ENCODE measurements at places on chromosomes 2 and 18.

- no peak for DNase-seq
Measured at GRCh38 chr2:16284941-16285625, 344.7 kb downstream of the MYCN start.

- no peak for DNase-seq
Measured at GRCh38 chr2:3814706-3815245, 111.4 kb downstream of the DCDC2C start.

DNA sequence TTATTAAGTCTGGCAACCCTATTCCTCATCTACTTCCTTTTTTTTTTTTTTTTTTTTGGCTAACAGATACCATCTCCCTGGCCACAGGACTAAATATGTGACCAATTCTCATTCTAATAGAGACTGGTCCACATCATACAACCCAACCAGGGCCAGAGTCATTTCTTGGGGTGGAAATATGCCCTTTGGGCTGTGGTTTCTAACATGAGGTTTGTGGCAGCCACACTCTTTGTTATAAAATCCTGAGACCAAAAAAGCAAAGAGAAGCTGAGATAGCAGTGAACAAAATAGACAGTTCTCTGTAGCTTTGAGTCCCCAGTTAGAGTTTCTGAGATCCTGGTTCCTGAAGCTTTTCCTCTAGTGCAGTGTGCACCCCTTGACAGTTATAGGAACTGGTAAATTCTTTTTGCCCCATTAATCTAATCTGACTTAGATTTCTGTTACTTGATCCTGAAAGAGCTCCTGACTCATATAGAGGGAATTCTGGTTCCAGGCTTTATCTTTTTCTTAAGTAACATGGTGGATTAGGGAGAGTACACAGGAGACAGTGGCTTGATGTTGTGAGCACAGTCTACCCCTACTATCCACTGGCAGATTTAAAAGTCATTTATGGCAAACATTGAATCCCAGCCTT lies 86.8 kb downstream of the MAIP1 start:
- DNase-seq: no peak

DNA sequence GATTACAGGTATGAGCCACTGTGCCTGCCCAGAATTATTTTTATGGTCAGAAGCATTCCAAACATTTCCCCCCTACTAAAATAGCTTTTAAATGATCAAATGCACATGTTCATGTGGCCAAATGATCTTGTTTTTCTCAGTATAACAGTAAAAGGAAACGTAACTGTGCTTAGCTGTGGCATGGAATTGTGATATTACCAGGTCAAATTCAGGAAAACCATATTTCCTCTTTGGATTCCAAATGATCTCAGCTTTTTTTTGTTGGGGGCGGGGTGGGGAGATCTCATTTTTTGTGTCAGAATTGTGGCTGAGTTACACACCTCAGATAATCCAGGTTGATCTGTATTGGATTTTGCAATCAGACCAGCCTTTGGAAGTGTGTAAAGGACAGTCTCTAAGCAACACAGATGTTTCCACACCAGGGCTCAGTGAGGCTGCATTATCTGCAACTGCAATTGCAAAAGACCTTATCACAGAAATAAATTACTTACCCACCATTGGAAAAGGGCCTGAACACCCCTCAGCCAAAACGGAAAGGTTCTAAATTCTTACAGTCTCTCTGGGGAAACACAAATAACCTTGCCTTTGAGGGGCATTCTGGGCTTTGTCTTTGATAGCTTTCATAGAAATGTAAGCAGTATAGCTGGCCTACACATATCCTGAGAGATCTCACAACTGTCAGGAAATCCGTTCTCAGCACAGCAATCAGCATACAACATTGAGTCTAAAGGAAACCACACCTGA lies 8.4 kb downstream of the CASP10 start:
- DNase-seq: no peak

GRCh38 chr2:239951825-239952224 lies 73.3 kb downstream of the NDUFA10 start:
- no peak for DNase-seq

- peak; percentile 78 for DNase-seq
Measured at GRCh38 chr18:45837283-45838070, 12.0 kb downstream of the SIGLEC15 start.

GRCh38 chr2:237096201-237096600 lies 10.5 kb downstream of the COPS8 start:
- no peak for DNase-seq

- DNase-seq: peak; percentile 20
Measured at GRCh38 chr2:181178823-181179412, 198.5 kb downstream of the UBE2E3 start.

DNA sequence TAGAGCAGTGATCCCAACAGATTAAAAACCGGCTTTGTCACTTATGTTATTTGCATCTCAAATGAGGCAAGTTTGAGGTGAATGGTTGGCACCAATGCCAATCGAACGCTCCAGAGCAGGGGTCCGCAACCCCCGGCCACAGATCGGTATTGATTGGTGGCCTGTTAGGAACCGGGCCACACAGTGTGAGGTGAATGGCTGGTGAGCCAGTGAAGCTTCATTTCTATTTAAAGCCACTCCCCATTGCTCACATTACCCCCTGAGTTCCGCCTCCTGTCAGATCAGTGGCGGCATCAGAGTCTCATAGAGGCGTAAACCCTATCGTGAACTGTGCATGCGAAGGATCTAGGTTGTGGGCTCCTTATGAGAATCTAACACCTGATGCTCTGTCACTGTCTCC lies 132.0 kb downstream of the TMEM182 start:
- DNase-seq: no peak

DNA sequence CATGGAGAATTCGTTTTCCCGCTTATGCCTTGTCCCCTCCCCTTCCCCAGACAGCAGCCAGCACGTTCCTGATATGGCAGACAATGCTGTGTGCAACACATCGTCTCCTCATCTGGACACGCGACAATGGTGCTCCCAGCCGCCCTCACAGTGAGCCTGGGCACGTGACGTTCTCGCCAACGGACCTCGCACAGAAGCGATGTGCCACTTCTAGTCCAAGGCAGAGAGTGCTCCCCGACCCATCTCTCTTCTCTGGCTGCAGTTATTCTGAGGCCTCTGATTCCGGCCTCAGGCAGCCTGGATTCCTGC lies 505.4 kb downstream of the EIPR1 start:
- DNase-seq: no peak

GRCh38 chr18:76756531-76757253 lies 65.7 kb upstream of the ZNF236 start:
- no peak for DNase-seq

- DNase-seq: no peak
Measured at GRCh38 chr2:136751406-136751805, 13.9 kb upstream of the THSD7B start.

GRCh38 chr2:237059155-237059875 lies 26.4 kb upstream of the COPS8 start:
- no peak for DNase-seq

- no peak for DNase-seq
Measured at GRCh38 chr2:101754618-101755017, 57.1 kb downstream of the MAP4K4 start.

DNA sequence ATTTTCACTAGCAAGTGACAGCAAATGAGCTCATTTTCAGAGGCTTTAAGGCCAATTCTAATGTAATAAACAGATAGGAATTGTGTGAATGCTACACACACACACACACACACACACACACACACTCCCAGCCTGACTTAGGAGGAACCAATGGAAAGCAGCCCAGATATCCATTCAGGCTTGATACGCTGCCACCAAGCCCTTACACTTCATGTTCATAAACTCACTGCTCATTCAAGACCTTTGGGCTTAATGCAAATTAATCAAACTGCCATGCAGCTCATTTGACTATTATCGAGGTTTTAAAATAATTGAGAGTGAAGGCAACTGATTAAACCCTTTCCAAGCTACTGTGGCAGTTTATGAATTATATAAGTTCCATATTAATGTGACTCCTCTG lies 298.9 kb upstream of the NCKAP5 start:
- DNase-seq: no peak

DNA sequence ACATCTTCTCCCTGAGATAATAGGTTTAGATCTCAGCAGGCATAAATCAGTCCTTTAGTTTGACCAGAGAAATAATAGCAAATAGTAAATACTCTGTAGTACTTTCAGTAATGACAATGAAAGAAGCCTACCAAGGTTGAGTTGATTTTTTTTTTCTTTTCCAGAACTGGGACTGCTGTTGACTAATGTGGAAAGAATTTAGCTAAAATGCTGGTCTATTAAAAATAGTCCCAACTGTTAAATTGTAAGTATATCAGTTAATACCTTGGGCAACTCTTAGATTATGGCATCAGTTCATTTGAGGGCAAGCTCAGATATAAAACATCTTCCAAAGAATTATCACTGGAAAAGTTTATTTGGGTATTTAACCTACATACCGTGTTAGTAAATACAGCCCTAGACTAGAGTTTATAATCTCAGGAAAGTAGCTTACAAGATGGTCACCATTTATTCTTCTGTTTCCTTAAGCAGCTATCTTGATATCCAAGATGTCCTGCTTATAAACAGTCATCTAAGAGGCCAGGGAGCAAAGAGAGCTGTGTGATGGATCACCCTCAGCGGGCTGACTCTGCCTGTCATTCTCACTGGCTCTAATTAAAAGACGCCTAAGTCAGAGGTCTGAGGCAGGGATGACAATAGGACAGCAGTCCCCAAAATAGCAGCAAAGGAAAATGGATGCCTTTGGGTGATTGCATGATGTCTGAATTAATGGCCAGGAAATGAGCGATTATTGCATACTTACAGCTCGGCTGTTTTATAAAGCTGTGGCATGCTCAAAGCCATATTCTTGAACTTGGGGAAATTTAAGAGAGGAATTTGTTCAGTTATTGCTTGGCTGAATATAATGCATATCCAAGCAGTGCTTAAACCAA lies 121.3 kb downstream of the MTX2 start:
- no peak for DNase-seq

GRCh38 chr18:45316127-45316526 lies 299.1 kb upstream of the SLC14A2 start:
- DNase-seq: no peak

DNA sequence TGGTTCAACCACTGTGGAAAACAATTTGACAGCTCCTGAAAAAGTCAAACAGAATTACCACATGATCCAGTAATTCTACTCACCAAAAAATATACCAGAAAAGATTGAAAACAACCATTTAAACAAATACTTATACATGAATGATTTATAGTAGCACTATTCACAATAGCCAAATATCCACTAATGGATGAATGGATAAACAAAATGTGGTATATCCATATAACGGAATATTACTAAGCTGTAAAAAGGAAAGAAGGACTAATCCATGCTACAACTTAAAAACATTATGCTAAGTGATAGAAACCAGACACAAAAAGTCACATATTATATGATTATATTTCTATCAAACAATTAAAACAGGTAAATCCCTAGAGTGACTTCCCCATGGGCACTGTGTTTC lies 131.5 kb downstream of the SPOPL start:
- DNase-seq: no peak

DNA sequence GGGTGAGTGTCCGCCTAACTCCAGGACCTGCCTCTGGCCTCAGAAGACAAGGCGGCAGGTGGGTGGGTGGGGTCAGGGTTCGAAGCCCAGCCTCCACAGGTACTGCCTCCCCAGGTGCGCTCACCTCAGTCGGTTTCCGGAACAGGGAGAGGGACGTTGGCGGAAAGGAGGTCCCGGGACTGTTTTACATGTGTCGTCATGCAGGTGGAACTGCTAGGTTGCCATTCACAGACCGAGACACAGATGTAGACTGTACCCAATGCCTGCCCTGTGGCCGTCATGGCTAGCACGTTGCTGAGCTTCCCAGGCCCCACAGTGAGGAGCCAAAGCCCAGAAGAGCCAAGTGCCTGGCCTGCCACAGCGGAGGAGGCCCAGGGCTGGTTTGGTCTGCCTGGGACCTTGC lies 284.0 kb upstream of the HS6ST1 start:
- DNase-seq: no peak

DNA sequence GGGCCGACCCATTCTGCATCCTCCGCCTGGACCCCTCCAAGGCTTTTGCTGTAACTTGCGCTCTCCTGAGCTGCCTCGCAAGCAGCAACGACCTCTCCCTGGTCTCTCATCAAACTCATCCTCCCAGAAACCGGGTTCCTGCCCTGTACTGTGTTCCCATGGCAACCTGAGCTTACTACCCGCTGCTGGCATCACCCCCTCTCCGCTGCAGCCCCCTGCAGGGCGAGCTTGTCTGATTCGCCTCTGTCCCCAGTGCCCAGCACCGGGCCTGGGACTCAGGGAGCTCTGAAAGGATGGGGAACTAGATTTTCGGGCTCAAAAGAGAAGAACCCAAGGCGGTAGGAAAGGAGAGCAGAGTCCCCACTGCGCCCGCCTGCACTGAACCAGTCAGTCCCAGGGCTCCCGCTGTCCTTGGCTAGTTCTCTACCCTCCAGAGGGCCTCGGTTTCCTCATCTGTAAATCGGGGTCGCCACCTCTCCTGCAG lies 463 bp downstream of the HS1BP3 start:
- DNase-seq: no peak

DNA sequence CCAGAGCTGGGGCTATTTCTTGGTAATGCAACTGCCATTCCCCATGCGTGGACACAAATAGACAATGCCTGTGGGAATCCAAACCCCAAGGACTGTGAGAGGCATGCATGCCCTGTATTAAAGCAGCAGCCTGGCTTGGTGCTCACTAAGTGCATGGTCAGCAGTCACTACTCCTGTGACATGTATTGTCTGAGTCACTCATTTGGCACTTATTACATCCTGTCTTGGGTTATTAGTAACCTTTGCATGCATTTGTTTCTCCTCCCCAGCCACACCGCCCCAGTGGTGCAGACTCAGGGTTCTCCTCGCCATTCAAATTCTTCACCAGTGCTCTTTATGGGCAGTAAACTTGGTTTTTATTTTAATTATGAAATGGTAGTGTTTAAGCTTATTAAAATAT lies 30.2 kb downstream of the PRKCE start:
- no peak for DNase-seq

- DNase-seq: no peak
Measured at GRCh38 chr2:241870081-241870541, 582 bp downstream of the RTP5 start.

- no peak for DNase-seq
Measured at GRCh38 chr18:26017929-26018328, 72.5 kb downstream of the SS18 start.

GRCh38 chr2:47249157-47249900 lies 94.2 kb upstream of the STPG4 start:
- no peak for DNase-seq

DNA sequence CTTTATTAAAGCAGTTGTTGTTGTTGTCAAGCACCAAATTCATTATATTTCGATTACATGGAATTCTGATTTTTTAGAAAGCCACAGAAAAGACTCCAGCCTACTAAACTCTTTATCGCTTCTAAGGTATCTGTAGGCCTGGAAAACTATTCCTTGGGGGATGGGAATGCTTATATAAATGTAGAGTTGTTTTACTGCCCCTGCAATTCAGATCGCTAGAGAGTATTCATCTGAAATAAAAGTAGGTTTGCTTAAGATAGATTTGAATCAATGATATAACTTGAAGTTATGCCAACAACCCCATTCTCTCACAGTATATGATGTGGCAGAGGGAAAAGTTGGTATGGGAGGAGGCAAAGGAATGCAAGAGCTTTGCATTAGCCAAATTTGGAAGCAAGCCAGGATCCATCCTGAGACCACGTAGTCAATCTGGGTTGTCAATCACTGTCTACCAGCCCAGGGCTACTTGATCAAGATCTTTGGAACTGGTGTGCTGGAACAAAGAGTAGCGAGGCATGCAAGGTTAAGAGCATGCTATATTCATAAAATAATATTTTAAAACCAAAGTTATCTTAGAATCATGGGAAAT lies 95.9 kb downstream of the LYPD6B start:
- no peak for DNase-seq

- no peak for DNase-seq
Measured at GRCh38 chr2:239908308-239908707, 116.8 kb downstream of the NDUFA10 start.

- DNase-seq: no peak
Measured at GRCh38 chr2:119694845-119695521, 16.0 kb downstream of the TMEM177 start.
